ENCODE measurements at places on chromosomes 3 and 15.

GRCh38 chr3:141815667-141816066, 52.5 kb downstream of the GRK7 start:
- no peak for DNase-seq

DNA sequence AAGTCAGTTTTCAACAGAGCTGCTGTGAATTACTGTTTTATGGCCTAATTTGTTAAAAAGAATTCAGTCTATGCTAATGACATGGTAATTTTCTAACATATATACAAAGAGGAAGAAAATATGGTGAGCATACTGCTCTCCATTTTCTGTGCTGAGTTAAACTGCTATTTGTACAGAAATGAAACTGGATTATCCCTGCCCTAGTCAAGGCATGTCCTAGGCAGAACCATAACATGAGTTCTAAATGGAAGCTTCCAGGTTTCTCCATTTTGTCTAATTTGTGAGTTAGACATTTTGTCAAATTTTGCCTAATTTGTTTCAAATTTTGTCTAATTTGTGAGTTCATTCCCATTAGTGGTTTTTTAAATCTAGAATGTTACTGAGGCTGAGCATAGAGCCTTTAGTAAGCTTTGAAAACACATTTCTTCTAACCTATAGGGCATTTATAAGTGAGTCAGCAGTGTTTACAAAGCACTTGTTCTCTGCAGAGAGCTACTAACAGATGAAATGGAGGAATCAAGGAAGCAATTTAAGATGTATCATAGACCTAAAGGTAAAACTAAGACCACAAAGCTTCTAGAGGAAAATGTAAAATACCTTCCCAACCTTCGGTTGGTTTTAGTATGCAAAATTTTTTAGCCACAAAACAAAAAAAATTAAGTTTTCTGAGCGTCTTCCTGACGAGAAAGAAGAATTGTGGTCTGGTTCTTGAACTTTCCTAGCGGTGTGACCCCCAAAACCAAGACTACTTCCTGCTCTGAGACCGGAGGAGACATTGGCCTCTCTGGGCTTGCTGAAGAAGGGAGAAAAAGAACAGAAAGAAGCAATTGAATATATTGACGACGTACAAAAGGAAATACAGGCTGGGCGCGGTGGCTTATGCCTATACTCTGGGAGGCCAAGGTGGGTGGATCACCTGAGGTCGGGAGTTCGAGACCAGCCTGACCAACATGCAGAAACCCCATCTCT, 9.8 kb downstream of the P2RY14 start:
- DNase-seq, result peak; percentile 15

DNA sequence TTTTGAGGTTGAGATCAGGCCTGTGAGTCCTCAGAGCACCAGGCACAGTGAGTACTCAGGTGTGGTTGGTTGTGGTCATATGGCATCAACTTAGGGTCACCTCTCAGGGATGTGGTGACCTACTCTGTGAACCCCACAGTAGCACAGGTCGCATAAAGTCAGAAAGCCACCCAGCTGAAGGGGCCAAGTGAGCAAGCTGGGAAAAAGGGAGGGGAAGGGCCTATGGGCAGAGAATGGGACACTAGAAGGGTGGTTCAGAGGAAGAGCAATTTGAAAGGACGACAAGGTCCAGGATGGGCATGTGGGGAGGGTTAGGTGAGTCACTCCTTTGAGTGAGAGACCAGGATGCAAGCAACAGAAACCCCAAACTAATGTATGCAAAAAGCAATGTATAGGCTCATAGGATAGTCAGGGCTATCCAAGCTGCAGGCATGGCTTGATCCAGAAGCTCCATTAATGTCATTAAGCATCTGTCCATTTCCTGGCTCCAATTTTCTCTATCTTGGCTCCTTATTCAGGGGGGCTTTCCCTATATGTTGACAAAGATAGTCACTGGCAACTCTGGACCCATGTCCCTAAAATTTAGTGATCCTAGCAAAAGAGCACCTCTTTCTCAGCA, 33.5 kb downstream of the HMCES start:
- no peak for DNase-seq

GRCh38 chr3:38630606-38631005, 18.9 kb downstream of the SCN5A start:
- no peak for DNase-seq

DNA sequence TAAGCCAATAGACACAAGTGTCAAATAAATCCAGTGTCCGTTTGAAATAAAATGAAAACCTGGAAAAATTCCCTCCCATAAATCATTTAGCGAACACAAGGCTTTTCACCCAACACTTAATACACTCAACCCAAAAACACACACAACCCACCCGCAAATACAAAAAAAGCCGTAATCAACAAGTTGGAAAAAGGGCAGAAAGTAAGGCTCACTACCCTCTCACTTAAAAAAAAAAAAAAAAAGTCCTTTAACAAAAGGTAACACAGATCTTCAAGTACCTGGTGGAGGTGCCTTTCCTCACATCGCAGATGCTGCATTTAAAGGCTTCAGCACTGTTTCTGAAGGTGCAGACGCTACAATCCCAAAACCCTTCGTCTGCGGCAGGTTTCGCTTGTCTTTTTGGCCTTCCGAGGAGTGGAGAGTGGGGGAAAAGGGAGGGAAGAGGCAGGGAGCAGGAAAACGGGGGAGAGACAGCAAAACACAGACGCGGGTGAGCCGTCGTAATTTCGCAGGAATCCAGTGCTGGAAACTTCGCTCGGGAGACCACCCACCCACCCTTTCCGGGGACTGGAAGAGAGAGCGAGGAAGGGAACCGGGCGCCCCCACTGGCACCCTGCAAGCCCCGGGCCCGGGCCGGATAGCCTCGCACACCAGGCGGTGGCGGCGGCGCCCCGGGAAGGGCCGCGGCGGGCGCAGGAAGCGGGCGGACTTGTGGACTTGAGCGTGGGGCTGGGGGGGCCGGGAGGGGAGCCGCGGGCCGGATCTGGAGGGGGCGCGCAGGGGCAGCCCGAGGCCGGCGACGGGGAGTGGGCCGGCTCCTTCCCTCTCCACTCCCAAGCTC, 401.8 kb downstream of the SHQ1 start:
- DNase-seq, result no peak

- DNase-seq, result no peak
Observed at GRCh38 chr3:184733971-184734608, 22.2 kb upstream of the MAGEF1 start.

GRCh38 chr15:72463702-72464101, 10.4 kb upstream of the ARIH1 start:
- no peak for DNase-seq

- no peak for DNase-seq
Observed at GRCh38 chr3:134468519-134468918, 17.3 kb downstream of the ANAPC13 start.

DNA sequence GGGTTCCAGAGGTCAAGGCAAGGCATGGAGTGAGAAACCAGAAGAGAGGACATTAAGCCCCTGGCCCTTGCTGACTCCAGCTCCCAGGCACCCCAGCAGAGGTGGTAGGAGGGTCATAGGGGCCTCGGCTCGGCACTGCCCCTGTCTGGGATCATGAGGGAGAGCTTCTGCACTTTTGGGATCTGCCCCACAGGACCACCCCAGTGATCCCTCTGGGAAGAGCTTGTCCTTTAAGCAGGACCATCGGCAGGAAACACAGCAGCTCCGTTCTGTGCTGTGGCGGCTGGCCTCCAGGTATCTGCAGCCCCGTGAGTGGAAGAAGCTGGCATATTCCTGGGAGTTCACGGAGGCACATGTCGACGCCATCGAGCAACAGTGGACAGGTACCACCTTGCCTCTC, 35.5 kb downstream of the ANKDD1A start:
- DNase-seq, result no peak

- DNase-seq, result no peak
Observed at GRCh38 chr15:50184863-50185504, 3.0 kb downstream of the SLC27A2 start.

GRCh38 chr3:49017971-49018706, at the start of gene DALRD3:
TSS of gene DALRD3 (minus strand) at chr3:49018580. CDS start at chr3:49018564, 16 bp downstream.
- DNase-seq, result peak; percentile 66

DNA sequence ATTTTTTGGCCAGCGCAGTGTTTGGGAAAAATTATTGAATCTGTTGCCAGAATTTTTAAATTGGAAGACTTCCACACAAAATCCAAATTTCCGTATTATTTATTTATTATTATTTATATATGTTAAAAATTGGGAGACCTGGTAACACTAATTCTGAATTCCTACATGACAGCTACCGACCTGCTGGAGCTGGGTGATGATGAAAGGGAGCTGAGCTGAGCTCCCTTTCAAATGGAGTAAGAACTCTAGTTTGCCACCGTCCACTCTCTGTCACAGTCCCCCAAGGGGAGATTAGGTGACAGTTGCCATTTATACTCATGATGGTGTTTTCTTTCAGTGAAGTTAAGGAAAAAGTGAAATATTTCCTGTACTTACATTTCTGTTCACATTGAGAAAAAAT, 1.4 kb downstream of the CRTC3 start:
- no peak for DNase-seq

- DNase-seq, result no peak
Observed at GRCh38 chr3:82633319-82633718, 871.9 kb upstream of the GBE1 start.

DNA sequence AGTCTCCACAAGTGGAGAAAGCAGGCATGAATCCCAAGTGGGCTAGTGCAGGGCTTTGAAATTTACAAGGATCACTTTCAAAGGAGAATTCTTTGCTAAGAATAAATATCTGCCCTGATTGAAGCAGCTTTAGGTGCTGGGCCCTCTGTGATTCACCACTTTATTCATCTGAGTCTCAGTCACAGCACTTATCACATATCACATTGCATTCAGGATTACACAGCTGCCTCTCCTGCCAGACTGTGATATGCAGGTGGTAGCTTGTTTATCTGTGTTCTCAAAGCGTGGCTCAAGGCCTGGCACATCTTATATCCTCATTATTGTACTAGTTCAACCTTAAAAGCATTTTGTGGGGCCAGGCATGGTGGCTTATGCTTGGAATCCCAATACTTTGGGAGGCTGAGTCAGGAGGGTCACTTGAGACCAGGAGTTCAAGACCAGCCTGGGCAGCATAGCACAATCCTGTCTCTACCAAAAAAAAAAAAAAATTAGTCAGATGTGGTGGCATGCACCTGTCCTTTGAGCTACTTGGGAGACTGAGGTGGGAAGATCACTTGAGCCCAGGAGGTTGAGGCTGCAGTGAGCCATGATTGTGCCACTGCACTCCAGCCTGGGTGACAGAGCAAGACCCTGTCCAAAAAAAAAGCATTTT, 156.9 kb upstream of the EIF1B start:
- no peak for DNase-seq

- DNase-seq, result no peak
Observed at GRCh38 chr3:11001658-11002021, 9.1 kb downstream of the SLC6A1 start.

DNA sequence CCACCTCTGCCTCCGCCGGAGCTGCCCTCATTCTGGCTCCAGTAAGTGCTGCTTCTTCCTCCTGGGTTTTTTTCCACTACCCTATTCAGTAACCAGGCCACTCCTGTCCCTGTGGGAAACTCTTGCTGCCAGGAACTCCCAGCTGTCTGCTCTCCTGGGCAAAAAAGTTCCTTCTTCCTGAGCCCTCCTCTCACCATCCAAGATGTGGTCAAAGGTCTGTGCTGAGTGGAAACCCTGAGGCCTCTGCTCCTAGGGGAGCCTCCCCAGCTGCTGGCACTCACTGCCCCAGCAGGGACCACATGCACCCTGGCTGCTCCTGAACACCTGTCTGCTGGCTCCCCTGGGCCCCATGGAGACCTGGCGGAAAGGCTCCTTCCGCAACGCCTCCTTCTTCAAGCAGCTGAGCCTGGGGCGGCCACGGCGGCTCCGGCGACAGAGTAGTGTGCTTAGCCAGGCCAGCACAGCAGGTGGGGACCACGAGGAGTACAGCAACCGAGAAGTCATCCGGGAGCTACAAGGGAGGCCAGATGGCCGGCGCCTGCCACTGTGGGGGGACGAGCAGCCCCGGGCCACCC, 454 bp downstream of the C15orf62 start:
- DNase-seq, result no peak

GRCh38 chr3:21020681-21021080, 730.3 kb downstream of the ZNF385D start:
- DNase-seq, result no peak

DNA sequence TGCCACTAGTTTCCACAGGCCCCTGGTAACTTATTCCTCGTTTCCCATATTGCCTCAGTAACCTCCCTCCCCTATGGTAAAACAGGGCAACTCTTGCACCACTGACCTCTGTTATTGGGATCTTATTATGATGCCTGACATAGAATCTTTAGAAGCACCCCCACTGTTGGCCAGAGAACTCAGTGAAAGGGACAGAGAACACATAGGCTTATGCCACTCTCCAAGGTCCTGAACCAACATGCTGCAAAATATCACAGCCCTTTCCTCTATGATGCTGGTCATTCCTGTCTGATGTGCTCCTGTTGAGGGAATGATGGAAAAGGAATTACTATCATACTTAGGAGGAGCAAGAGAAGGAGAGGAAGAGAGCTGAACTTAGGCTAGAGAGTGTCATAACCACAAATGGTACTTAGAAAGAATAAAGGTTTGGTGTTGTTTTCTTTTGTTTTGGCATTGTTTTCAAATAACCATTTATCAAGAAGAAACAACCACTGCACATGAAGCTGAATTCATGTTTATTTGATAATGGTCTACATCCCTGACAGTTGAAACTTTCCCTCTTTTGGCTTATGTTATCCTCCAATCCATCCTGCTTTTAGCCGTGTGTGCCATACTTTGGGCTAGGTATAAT, 330.2 kb downstream of the EPHB1 start:
- DNase-seq, result no peak

DNA sequence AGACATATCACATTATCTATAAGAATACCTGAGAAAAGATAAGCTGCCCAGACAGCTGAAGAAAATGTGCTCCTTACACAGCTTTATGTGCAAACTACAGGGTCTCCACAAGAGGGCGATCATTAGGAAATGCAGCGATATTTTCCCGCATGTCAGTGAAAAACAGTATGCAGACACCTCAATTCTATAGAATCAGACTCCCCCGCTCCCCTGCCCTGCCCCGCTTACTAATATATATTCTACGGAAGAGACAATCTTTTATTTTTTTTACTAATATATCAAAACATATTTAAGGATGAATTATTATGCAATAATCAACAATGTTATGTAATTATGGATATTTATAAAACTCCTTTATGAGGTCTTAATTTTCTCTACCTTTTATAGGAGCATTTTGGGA, 681.3 kb downstream of the ROBO1 start:
- DNase-seq, result no peak

GRCh38 chr3:15731024-15731423, 66.8 kb downstream of the ANKRD28 start:
- no peak for DNase-seq

DNA sequence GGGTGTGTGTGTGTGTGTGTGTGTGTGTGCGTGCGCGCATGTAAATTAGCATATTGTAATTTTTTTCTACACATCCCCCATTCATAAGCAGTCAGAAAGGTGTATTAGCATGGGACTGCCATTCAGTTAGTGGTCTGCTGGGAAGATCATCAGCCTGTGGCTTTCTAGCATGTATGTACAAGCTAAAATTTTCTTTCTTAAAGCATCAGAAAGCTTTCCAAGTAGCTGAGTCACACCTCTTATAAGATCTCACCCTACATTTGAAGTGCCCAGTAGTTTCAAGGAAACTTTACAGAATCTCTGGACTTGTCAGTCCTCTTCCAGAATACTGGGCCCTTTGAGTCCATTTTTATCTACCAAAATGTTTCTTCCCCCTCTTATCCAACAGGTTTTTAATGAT, 411.4 kb upstream of the TPRG1 start:
- DNase-seq, result no peak

Measured in activated naive CD4-positive, alpha-beta T cell treated with Interleukin-2 at 50 U/mL for 16 hours (primary cell).